GM12892 (cell line): ENCODE measurements at places on chromosomes 2 and 18.

DNA sequence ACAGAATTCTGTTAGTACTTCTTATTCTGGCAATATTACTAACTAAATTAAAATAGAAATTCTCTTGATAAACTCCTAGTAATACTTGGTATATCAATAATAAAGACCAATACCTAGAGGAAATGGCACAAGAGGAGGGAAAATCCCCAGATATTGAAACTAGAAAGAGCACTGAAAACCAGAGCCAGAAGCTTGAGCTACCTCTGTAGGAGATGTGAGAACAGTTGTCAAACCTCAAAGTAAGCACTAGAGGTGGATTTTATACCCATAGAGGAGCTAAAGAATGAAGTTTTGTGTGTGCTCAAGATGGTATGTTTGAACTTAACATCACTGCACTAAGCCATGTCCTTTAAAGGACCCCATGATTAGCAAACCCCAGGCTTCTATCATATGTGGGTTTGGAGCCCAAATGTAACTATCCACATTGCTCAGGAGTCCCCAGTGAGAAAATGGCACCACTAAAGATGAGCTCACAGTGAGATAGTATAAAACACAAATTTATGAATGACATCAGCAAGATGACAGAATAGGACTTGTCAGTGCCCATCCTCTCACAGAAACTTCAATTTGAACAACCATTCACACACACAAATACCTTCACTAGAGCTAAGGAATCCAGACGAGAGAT, 122.1 kb downstream of the PKP4 start:
- no peak for DNase-seq

- DNase-seq = no peak
Measured at GRCh38 chr18:57806978-57807285, 3.8 kb upstream of the ATP8B1 start.

DNA sequence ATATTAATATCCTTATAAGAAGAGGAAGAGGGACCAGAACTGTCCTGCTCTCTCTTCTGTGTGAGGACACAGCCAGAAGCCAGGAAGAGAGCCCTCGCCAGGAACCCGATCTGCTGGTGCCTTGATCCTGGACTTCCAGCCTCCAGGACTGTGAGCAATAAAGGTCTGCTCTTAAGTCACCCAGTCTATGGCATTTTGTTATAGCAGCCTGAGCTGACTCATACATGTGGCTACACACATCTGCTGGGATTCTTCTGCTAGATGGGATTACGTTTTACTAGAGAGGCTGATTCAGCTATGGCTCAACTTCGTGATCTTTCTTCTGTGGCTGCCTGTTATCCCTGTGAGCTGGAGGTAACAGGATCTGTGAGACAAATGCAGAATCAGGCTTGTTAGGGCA, 29.6 kb downstream of the ARL4C start:
- DNase-seq = no peak

DNA sequence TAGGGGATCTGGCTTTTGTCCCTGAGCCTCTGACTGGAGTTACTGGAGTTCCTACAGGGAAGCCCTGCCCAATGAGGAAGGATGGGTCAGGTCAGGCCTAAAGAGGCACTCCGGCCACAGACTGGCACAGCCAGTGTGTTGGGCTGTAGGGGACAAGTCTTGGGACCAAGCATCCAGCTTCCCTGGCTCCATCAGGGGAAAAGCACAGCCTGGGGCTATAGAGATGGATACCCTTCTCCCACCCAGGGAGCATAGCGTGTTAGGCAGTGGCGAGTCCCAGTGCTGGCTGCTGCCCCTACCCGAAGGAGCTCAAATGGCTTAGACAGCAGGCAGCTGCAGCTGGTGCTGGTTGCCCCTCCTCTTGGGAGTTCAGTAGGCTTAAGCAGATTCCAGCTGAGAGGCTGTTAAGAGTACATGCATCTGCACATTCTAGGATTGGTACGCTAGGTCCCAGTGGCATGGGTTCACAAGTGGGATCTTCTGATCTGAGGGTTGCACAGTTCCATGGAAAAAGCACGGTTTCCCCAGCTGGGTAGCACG, 111.4 kb downstream of the DCDC2C start:
- DNase-seq = no peak

GRCh38 chr2:15533860-15534480, 27.2 kb downstream of the NBAS start:
- no peak for DNase-seq

DNA sequence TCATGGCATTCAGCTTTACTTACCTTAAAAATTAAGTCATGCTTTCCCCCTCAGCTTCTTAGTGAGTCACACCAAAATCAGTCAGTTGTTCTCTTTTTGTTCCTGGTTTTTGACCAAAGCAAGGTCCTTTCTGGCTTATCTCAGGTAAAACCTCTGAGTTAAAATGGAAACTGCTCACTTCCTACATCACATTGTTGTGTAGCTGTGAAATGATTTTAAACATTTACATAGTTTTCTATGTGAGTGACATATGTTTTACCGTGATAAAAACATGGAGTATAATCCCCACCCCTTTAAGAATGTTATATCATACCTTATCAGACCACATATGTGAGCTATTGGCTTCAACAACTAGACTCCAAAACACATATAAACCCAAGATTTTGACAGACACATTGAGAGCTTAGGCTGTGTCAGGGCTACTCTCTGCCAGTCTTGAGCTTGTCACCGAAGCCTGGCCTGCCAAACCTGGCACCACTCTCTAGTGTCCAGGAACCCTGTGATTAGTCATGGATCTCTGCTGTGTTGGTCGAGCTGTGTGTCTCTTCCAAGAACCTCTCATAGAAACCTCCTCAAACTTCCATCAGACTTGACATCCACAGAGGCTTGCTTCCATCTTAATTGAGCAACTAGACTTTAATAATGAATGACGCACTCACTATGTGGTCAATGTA, 294.5 kb upstream of the FBXO11 start:
- DNase-seq = no peak

DNA sequence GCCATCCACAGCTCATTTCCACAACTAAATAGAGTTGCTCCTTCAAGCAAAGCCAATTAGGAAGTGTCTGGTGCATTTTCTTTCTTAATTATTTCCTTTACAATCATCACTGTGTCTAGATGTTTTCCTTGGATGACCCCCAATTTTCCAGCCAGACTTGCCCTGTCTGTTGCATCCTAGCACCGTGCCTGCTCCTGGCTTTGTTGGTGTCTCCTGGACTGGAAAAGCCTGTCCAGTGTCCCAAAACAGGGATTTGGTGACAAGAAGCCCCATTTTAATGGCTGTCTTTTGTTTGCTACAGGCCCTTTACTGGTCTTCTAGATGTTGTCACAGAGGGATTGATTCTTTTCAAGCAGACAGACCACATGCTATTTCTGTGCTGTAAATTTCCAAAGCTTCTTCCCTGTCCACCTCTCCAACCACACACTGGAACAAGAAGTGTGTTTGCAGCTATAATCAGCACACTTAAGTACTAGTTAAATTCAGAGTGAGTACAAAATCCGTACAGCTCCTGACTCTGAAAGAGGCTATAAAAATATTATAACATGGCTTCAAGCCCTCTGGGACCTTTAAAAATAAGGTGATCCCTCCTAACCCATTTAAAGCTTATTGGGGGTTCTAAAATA, 38.4 kb downstream of the RNF144A start:
- no peak for DNase-seq

- no peak for DNase-seq
Measured at GRCh38 chr2:143521396-143521795, 392.2 kb downstream of the ARHGAP15 start.

DNA sequence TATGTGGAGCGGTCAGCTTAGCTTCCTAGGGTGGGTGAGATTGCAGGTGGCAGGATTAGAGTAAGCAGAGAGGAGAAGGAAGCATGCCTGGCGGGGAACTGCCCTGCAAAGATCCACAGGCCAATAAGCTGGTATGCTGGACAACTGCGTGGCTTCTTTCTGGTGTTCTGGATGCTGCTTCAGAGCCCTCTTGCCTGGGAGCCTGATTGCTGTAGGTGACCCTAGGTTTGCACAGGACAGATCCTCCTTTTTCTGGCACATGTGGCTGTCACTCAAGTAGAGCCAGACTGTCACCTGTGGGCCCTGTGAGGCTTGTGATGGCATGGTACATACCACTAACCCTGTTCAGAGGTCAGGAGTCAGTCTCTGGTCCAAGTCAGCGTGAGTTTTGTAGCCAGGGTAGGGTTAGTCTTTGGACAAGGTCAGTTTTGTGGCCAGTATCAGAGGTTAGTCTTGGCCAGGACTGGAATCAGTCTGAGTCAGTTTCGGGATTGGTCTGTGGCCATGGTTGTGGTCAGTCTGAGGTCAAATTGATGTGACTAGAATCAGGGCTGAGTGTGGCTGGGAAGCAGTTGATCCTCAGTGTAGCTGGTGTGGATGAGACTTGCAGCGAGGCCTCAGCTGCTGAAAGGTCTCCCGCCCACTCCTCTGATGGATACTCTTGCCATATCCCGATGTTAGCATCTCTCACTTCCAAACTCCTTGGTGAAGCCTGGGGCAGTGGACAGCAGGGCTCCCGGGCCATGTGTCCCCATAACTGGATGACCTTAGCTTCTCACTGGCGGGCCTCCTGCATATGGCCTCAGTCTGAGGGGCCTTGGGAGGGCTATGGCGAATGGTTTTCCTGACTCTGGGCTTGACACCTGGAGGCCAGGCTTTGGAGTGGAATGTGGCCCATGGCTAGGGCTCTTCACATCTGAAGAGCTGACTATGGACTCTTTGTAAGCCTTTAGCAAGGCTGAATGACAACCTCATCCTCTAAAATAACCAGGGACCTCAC, 260.5 kb downstream of the DYSF start:
- DNase-seq = no peak

GRCh38 chr2:171522788-171523087, 464 bp downstream of the CYBRD1 start:
- DNase-seq = peak; percentile 44

GRCh38 chr2:28257182-28257581, 135.5 kb upstream of the FOSL2 start:
- no peak for DNase-seq

GRCh38 chr2:69584127-69584889, 59.2 kb downstream of the AAK1 start:
- no peak for DNase-seq

DNA sequence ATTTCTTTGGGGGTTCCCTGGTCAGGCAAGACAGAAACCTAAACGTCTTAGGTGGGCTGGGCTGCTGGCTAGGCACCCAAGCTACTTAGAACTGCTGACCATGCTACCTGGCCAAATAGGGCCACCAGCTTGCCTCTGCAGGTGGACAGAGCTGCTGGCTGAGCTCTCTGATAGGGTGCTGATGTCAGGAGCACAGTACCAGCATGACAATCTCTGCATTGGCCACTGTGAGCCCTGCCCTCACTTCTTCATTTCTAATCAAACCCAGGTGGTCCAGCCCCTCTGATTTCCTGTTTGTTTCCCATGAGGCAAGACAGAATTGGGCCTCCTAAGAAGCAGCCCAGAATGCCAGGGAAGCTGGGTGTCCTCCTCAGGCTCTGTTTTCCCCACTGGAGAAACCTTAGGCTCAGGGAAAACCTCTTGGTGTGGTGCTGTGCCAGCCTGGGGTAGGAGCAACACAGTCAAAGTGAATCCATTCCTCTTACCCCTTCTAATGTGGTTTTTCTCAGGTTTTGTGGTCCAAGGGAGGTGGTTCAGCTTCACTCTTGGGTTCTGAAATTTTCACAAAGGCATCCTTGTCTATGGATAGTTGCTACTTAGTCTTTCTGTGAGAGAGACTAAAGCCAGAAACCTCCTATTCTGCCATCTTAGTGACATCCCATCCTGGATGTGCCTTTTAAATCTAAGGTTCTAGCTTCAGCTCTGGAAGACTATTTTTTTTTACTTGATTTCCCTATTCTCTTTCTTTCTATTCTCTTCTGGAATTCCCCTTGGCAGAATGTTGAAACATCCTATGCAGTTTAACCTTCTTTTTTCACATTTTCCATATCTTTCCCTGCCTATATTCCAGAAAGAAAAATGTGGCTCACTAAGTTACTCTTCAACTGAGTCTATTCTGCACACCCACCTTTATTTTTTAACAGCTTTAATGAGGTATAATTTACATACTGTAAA, 15.2 kb downstream of the SP100 start:
- no peak for DNase-seq

DNA sequence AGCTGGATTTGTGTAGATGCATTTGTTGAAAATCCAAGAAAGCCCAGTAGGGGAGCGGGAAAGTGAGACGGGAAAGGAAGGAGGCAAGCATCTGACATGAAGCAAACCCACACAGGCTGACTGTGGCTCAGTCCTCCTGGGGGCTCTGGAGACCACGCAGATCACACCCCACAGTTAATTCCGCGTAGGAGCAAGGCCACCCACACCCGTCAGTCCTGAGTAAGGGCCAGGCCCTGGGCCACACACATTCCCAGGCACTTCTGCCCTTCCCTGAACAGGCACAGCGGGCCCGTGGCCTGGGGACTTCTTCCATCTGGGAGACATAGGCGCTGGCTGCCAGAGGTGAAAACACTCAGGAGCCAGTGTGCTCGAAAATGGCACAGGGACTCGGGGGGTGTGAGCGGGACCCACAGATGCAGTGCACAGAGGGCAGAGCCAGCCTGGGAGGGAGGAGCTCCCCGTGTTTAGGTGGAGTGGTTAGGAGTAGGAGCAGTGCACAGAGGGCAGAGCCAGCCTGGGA, 19.4 kb upstream of the PRLH start:
- no peak for DNase-seq

DNA sequence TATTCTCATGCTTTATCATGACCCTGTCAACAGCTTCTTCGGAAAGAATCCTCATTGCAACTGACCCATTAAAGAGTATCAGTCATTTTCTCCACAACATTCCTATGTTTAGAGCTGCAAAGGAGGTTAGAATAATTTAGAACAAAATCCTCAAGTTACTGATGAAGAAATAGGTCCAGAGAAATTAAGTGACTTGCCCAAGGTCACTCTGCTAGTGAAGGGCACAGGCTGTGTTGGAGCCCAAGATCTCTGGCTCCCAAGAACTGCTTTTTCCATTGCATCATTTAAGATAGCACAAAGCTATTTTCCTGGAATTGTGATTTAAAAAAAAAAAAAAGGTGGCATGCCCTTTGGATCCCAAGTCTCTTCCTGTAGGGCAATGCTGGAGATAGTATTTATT, 9.6 kb downstream of the IRS1 start:
- DNase-seq = no peak

GRCh38 chr2:15031745-15032240, 399.3 kb downstream of the LRATD1 start:
- peak; percentile 3 for DNase-seq

GRCh38 chr2:10659898-10660568, 29.7 kb downstream of the NOL10 start:
- no peak for DNase-seq

- no peak for DNase-seq
Measured at GRCh38 chr2:132943829-132944228, 273.8 kb upstream of the LYPD1 start.

- DNase-seq = no peak
Measured at GRCh38 chr18:51192026-51192425, 5.5 kb downstream of the MEX3C start.

DNA sequence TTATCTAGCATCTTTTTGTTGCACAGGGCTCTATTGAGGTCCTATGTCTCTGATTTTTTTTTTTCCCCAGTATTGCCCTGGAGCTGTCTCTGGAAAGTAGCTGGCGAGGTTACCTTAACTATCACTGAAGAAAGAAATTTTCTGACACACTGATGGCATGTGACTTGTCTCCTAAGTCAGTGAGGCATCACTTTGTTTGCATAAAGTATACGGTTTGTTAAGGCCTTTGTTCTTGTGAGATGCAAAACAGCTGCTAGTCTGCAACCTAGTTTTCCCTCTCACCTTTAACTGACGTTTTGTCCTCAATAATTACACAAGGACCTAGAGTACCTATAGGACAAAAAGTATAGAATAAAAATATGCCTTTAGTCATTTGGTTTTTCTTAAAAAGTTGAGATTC, 41.8 kb downstream of the UBXN4 start:
- DNase-seq = no peak
